ENCODE measurements at places on chromosomes 13 and 19.

- DNase-seq: no peak
Measured at GRCh38 chr19:57664269-57665127, 4.2 kb upstream of the ZSCAN4 start.

- no peak for DNase-seq
Measured at GRCh38 chr13:111846391-111847159, 220.4 kb upstream of the SOX1 start.

- no peak for DNase-seq
Measured at GRCh38 chr19:41123716-41124294, 9.6 kb downstream of the CYP2F1 start.

- DNase-seq: peak; percentile 69
Measured at GRCh38 chr19:11242864-11243797, 3.7 kb downstream of the ANGPTL8 start.

DNA sequence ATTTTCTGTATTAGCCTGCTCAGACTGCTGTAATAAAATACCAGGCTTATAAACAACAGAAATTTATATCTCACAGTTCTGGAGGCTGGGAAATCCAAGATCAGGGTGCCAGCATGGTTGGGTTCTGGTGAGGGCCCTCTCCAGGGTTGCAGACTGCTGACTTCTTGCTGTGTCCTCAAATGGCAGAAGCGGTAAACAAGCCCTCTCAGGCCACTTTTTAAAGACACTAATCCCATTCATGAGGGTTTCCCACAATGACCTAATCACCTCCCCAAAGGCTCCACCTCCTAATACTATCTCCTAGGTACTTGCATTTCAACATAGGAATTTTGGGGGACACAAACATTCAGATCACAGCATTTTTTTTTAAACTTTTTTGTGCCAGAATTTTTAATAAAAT, 159.3 kb downstream of the PDS5B start:
- no peak for DNase-seq

DNA sequence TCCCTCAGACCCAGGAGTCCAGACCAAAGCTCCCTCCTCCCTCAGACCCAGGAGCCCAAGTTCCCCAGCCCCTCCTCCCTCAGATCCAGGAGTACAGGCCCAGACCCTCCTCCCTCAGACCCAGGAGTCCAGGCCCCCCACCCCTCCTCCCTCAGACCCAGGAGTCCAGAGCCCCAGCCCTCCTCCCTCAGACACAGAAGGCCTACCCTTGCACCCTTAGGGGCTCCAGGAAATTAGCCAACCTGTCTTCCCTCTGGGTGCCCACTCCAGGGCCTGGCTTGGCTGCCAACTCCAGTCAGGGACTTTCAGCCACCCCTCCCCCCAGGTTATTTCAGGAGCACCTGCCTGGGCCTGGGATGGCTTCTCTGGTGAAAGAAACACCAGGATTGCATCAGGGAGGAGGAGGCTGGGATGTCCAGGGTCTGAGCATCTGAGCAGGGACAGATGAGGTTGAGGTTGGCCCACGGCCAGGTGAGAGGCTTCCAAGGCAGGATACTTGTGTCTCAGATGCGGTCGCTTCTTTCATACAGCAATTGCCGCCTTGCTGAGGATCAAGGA, at the start of gene FGF21:
TSS of gene FGF21 (plus strand) at position 441 of the 558 bp plus-strand sequence. CDS start 713 bp downstream, outside the sequence.
- DNase-seq: no peak

- no peak for DNase-seq
Measured at GRCh38 chr13:85816413-85816812, 17.2 kb upstream of the SLITRK6 start.

DNA sequence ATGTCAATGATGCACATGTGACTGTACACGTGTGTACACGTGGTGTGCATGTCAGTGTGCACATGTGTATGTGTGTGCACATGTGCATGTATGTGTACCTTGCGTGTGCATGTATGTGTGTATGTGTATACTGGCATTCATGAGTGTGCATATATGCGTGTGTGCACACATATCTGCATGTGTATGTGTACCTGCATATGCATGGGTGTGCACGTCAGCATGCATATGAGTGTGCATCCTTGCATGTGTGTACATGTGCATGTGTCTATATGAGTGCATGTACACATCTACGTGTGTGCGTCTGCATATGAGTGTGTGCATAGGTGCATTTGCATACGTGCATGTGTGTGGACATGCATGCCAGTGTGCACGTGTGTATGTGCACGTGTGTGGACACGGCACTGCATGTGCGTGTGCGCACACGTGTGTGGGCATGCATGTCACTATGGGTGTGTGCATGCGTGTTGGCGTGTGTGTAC, 48.5 kb downstream of the GADD45B start:
- no peak for DNase-seq

- DNase-seq: no peak
Measured at GRCh38 chr13:99353836-99354235, 46.6 kb upstream of the GPR183 start.

DNA sequence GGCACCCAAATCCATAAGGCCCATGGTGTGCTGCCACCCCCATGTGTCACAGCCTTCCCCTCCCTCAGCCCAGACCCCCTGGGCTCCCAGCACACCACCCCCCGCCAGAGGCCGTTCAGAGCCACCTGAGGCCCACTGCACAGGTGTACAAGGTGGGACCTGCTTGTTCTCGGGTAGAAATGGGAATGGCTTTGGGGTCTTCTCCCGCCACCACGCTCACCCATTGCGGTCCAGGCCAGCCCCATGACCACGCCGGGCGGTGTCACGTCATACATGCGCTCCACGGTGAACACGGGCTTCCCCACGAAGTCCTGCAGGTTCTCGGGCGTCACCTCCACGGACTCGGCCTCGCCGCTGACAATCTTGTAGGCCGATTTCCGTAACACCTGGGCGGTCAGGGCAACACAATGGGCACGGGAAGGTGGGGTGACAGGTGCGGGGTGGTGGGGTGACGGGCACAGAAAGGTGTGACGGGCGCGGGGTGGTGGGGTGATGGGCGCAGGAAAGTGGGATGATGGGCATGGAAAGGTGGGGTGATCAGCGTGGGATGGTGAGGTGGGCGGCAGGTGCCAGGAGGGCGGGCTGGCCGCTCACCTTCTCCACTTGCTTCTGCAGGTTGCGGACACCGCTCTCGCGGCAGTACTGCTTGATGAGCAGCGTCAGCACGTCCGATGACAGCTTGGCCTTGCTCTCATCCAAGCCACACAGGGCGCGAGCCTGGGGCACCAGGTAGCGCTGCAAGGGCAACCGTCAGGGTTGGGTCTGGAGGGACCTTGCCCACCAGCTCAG, 4.3 kb downstream of the RPL36 start:
- DNase-seq: no peak

- DNase-seq: no peak
Measured at GRCh38 chr19:7863971-7864689, 10.1 kb downstream of the PRR36 start.

DNA sequence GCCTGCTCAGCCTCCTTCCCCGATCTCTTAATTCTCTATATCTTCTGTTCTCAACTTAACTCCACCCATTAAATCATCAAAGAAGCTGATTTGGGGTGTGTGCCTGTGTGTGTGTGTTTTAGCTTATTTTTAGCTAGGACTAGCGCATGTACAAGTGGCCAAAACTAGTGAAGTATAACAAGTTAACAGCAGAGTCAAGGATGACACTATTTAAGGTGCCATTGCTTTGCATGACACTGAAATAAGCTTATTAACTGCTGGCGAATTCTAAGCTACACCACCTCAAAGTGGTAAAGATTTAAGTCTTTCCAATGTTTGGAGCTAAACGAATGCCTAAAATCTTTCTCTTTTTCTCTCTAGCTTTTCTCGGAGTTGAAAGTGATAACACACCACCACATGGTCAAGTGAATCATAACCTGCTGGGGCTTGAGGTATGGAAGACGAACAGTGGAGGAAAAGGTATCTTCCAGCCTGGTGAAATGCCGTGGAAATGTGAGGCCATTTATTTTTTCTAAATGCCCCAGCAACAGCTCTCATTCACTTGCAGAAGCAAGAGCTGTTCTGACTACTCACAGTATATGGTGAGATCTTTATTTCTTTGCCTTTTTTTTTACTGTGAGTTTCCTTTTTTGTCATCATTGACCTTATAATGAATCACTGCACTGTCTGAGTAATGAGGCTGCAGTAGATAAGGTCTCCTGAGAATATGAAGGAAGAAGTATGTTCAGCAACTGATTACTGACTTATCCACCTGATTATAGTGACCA, 570.3 kb downstream of the PCDH9 start:
- no peak for DNase-seq

- no peak for DNase-seq
Measured at GRCh38 chr13:111247552-111247951, 72.9 kb upstream of the TEX29 start.

DNA sequence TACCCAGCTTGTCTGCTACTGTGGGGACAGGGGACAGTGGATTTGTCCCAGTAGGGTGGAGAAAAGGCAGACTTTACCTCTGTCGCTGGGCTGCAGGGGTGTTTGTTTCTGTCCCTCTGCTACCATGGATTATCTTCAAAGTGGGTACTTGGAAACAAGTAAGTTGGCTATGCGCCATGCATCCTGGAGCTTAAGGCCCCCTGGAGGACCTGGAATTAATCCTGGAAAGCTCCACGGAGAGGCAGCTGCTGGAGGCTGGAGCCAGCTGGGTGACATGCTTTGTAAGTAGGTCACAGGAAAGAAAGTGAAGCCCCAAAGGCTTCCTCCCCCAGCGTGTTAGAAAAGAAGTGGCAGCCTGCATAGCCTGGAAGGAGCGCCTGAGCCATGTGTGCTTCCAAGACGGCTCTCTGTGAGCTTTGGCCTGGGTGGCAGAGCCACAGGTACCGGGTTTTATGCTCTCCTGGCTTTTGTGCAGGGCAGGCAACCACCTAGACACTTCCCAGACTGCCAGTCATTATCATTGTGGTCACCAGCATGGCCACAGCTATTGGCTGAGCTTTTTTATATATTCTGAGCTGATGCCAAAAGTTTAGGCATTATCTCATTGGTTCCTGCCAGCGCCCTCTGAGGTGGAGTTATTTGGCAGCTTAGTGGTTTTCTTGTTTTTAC, 9.5 kb downstream of the B3GLCT start:
- DNase-seq: no peak

DNA sequence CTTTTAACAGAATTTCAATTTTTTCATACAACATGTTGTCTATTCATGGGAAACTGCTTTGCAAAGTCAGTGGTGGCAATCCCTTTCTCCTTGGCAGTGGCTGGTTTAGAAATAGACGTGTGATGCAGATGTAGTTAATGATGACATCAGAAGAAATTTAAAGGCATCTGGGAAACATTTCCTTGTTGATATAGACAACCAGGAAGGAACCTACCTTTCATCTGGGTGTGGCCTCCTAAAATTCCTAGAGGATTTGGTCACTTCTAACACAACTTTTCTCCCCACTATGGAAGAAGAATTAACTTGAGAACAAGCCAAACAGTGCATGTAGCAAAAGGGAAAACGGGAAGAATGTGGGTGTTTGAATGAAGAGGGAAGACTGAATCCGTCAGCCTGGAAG, 102.8 kb downstream of the EFNB2 start:
- DNase-seq: no peak

DNA sequence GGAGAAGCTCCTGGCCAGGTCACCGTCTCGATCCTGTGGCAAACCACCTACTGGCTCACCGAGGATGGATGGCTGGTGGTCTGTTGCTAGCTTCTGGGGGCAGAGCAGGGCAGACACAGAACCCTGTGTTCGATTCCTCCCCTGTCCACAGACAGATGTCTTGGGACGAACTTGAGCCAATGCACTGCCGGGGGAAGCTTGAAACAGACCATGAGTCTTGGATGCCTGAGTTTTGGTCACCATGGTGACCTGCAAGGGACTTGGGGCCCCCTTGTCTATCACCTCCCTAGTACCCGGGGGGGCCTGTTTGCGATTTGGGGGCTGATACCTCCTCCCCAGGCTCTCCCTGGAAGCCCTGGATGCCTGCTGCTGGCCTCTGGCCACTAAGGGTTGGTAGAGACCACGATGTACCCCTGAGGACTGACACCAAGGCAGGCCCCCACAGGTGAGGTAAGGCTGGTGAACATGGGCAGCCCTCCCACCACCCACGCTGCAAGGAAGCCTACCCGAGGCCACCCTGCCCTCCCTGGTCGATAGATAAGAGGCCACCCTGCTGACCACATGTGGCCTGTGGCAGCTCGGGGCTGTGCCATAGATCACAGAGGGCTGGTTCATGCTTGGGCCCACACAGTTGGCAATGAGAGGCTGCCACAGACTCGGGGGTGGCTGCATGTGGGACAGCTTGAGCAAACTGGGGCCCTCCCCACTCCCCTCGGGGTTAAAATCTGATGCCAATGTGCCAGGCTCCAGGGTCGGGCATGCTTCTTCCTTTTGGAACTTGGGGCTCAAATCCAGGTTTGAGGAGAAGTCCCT, 10.7 kb downstream of the IQCN start:
- DNase-seq: no peak

Data from activated CD4-positive, CD25-positive, alpha-beta regulatory T cell (primary cell).